Fibroblast of skin of left biceps (primary cell): ENCODE measurements at places on chromosomes 4 and X.

DNA sequence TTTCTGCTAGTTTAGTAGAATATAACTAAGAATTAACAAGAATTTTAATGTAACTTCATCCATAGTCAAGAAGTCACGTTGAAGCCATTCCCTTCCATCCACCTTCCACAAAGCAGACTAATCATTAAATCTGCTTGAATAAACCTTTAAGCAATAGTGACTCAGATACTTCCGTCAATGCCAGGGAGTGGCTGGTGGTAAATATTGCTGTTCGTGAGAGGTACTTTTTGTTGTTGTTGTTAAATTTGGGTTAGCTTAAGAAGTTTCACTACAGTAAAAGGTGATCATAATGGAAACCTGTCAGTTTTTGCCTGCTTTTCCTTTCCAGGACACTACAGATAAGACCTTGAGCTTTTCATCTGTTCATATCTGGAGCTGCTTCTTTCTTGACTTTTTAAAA, 316.3 kb downstream of the TMA16 start:
- DNase-seq = no peak

GRCh38 chrX:53654376-53654775, 32.1 kb downstream of the HUWE1 start:
- DNase-seq = peak; percentile 28

GRCh38 chr4:149825336-149825735, 9.7 kb upstream of the IQCM start:
- no peak for DNase-seq

- no peak for DNase-seq
These were observed 227.7 kb upstream of the TTC29 start for GRCh38 chr4:147173322-147173721.

DNA sequence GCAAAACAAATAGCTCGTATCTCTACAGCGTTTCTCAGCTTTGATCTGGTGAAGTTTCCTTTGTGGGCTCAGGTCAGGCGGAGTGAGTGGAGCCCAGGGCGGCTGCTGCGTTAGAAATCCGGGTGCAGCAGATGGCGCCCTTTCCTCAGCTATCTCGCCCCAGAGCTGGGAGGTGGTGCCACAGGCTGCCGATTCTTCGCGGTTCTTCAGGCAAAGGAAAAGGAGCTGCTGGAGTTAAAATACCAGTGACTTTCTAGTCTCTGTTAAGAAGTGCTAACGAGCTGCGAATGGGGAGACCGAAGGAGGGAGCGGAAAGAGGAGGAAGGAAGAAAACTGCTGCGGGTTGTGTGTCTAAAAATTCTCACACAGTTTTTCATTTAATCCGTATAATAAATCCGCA, 114.6 kb downstream of the CPE start:
- peak; percentile 26 for DNase-seq

DNA sequence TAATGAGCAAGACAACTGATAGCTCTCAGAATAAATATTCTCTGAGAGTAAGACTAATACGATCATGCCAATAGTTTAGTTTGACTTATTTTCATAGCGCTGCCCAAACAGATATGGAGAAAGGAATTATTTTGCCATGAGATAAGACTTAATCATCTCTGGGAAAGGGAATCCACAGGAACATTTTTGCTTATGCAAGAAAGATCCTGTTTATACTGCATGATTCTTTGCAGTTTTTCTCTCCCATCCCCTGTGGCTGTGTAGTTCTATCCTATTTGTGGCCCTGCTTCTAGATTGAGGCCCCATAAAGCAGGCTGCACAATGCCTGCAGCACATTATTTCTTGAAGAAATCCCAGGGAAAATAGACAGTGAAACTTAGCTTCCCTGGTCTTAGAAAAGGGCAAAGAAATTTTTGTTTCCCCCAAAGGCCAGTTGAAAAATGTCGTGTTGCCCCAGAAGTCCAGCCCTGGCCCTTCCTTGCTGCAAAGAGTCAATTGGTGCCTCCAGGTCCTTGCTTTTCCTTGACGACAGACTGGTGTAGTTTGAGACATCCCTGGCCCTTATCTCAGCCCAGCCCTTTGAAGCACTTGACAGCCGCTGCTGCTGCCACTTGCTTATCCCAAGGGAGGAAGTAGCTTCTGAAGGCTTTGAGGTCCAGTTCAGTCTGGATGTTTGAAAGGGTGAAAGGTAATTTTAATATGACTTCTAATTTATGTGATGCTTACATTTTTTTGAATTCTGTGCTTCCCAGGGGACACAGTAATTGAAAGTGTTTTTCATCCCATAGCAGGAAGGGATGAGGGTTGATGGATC, 45.0 kb upstream of the SH3RF1 start:
- no peak for DNase-seq

- DNase-seq = no peak
These were observed 148.3 kb downstream of the GPC3 start for GRCh38 chrX:133837091-133837490.

DNA sequence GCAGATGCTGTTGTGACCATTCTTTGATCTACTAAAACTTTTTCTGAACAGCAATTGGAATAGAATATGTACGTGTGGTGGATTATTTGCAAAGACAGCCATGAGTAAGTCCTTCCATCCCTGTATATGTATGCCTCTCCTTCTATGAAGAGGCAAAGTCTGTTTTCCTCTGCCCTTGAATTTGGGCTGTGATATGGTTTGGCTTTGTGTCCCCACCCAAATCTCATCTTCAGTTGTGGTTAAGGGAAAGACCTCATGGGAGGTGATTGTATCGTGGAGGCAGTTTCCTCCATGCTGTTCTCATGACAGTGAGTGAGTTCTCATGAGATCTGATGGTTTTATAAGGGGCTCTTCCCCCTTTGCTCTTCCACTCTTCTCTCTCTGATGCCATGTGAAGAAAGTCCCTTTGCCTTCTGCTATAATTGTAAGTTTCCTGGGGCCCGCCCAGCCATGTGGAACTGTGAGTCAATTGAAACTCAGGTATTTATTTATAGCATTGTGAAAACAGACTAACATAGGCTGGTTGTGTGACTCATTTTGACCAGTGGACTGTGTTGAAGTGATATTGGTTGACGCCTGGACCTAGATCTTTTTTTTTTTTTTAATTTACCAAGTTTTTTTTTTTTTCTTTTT, 108.3 kb upstream of the CAMK2D start:
- DNase-seq = no peak

GRCh38 chr4:61773655-61774245, 573.6 kb downstream of the ADGRL3 start:
- no peak for DNase-seq

DNA sequence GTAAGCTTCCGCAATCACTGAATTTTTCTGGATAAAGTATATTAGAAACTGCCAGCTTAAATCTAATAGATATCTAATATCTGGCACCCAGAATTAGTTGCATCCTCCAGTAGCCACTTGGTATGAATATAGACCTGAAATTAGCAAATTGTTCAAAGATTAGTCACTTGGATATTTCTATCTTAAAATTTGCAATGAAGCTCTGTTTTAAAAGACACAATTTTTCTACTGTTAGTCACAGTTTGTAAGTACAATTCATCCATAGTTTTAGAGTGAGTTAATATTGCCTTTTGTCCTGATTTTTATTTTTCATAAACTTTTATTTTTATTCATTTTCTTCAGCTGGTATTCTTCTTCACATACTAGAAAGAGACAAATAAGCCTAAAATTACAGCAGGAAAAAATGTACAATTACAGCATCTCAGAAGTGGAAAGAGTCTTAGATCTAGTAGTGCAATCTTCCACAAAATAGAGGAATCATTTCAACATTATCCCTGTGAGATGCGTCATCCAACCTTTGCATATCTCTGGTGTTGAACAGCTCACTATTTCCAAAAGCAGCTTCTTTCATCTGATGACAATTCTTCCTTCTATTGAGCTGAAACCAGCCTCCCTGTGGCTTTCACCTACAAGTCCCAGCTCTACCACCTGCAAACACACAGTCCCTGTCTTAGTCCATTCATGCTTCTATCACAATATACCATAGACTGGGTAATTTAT, 190.0 kb upstream of the AR start:
- no peak for DNase-seq
